ENCODE measurements at places on chromosomes 5 and 9.

DNA sequence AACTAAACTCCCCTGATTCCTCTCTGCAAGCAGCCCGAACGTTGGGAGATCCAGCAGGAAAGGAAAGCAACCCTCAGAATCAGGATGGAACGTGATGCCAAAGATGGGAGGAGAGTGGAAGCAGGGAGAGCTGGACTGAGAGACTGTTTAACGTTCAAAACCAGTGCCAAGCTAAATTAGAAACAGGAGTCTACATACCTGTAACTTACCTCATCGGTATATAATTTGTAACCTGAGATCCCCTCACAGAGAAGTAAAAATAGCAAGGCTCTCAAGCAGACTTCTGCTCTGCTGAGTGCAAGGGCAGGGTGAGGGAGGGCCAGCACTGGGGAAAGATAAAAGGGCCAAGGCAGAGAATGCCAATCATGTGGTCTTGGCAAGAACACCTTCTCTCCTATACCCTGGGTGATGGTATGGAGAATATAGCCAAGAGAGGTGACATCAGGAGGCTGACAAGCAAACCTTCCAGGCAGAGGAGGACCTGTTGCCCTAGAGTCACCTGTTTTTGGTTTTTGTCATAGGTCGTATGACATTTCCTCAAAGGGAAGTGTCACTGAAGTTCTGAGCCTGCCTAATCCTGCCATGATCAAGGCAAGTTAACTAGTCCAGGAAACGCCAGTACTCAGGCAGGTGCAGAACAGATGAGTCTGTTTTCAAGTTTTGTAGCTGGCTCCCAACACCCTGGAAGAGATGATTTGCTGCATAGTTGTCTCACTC is 472.0 kb downstream of the NFIB start:
- DNase-seq: no peak

DNA sequence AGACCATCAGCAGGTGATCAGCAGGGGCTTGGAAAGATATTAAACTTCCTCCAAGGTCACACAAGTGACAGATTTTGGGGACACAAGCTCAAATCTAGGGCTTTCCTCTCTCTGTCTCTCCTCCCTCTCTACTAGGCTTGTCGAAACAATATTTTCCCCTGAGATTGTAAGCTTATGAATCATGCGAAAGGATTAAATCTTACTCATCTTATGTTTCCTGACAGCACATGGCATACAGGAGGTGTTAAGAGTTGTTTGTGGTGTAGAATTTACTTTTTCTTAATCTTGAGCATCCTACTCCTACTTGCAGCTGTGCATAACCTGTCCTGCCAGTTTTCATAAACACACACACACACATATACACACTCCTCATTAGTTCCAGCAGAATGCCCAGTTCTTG is 186.3 kb downstream of the MARCHF11 start:
- no peak for DNase-seq

- no peak for DNase-seq
Observed at GRCh38 chr5:136810261-136810801, 445.0 kb upstream of the TRPC7 start.

DNA sequence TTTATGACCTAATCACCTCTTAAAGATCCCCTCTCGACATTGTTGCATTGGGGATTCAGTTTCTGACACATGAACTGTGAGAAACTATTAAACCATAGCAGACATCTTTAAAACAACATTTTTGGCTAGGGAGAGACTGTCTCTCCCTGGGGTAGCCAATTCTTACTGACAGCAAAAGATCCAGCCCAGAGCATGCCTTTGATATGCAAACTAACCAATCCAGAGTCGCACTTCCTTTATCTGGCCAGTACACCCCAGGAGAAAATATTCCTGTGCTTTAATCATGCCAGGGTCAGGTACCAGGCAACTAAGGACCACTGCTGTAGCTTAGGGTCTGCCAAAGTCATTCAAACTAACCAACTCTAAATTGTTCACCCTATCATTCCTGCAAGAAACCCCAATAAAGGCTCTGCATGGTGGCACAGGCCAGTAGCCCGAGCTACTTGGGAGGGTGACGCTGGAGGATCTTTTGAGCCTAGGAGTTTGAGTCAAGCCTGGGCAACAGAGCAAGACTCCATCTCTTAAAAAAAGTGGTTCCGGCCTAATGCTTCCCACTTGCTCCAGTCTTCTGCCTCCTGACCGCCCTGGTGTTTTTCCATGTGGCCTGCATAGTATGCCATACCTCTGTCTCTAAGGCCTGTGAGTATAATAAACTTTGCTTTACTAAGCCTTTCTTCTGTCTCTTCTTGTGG is 62.3 kb upstream of the DAPK1 start:
- DNase-seq: no peak

GRCh38 chr9:130425741-130426466 is 18.9 kb upstream of the ASS1 start:
- no peak for DNase-seq

DNA sequence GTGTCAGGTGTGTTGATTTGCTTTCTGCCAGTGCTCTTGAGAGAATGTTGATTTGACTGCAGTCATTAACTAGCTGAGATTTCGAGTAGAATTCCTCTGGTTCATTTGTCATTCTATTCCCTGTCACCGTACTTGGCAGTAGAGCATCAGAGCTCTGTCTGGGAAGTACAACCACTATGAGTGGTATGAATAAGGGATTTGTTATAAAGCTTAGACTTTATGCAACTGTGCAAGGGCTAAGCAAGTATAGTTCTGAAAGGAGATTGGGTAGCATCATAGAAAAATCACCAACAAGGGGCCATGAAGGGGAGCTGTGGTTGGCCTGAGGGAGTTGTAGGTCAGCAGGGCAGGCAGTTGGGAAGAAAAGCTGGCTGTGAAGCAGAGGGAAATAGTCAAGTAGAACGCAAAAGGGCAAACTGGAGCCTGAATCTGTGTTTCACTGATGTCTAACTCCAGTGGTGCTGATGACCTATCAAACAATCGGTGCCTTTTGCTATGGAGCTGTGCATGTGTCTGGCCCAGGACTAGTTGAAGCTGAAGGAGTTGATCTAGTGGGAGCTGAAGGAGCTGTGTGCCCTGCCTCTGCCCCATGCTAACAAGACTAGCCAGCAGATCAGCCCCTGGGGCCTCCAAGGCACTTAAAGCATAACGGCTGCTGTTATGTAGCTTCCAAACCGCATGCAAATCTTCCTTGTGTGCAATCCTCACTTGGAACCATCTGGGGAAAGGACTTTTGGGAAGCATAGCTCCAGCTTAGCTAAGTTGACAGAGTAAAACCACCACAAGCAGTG is 110.0 kb downstream of the SLC28A3 start:
- no peak for DNase-seq

- DNase-seq: no peak
Observed at GRCh38 chr5:86977808-86978207, 289.9 kb upstream of the RASA1 start.

DNA sequence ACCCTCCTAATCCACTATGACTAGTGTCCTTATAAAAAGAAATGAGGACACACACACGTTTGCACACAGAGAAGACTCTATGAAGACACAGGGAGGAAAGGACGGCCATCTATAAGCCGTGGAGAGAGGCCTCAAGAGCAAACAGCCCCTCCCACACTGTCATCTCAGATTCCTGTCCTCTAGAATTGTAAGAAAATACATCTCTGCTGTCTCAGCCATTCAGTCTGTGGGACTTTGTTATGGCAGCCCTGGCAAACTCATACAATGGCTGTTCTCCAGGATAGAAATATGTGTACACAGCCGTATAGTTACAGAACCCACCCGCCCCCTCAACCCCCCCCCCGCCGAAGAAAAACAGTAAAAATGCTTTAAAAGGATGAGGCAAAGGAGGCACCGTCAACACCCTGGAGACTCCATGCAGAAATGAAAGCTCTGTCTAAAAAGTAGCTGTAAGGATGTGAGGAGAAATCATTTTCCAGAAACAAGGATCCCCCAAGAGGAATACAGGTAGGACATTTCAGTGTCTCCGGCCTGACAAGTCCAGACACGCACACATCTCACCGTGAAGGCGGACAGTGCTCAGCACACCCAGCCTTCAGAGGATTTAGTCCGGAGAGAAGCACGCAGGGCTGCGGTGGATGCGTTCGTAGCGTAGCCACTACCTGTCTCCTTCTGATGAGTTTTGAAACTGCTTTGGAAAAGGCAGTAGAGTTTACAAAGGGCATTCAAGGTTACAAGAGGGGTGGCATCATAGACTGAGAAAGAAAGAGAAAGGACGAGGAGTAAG is 110.8 kb upstream of the ERCC6L2 start:
- DNase-seq: no peak

DNA sequence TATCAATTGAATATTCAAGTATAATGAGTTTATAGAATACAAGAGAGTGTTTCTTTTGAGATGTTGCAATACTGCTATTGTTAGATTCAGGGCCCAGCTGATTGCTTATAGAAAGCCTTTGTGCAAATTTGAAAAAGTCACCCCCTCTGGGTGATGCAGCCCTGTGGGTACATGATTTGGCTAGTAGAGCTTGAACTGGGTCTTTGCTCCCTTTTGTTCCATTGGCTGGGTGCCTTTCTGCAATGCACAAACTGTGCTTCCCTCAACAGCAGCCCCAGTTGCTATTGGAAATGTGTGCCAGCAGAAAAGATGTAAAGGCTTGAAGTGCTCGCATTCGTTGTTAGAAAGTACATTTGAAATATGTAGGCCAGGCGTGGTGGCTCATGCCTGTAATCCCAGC is 61.8 kb upstream of the CEMIP2 start:
- DNase-seq: no peak

DNA sequence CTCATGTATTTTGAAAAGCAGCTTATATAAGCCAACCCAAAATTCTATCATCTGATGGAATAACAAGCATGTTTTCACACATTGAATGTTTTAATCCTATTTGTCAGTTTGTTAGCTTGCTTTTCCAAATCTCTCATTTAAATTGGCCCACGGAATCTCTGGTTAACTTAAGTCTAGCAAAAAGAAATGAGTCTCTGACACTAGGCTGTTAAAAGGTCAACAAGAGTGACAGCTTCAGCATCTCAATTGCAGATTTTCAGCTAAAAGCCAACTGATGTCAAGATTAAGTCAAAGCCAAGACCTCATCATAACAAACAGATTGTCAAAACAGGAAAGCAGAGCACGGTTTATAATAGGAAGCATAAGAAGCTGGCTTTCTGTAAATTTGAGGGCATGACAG is 49.4 kb upstream of the CDH9 start:
- DNase-seq: no peak

GRCh38 chr9:4262735-4263141 is 37.1 kb downstream of the GLIS3 start:
- DNase-seq: no peak

- no peak for DNase-seq
Observed at GRCh38 chr9:20319641-20320337, 302.5 kb downstream of the MLLT3 start.

DNA sequence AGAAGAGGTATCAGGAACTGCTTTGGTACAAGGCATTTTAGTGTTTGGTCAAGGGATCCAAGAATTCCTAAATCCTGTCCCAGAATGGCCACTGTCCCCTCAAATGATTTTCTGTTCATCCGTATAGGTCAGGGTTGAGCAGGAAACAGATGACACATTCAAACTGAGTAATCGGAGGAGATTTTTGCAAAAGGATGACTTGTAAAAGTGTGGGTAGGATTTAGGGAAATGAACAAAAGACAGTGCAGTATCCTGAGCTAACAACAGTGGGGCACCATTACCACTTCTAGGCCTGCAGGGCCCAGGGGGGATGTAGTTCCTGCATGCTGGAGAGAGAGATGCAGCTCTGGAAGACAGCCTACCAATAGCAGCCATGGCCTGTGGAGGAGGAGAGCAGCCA is 290.1 kb downstream of the ZSWIM6 start:
- DNase-seq: no peak

GRCh38 chr9:3879726-3880505 is 354.1 kb upstream of the RFX3 start:
- no peak for DNase-seq

DNA sequence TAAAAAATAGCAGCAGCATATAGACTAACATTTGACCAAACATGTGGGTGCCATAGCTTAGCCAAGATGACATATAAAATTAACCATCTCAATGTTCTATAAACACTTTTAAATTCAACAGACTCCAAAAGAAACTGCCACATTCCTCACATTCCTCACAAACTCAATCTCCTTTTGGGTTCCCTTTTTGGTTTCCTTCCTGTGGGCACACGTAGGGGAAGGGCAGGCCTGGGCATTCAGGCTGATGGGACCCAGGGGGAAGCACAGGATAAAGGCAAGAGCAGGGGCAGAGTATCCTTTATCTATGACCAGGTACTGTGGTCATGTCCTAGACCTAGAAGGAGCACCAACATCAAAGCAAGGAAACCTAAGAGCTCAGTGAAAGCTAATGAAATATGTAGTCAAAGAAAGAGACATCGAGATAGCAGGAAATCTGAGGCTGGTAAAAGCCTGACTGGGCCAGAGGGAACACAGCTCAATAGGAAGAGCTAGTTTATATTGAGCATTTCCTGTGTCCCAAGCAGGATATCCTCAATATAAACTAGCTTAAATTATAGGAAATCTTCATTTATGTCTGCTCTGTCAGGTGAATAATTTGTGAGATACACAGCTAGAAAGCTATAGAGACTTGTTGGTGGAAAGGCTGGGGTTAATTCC is 13.6 kb upstream of the ERAP1 start:
- DNase-seq: no peak

DNA sequence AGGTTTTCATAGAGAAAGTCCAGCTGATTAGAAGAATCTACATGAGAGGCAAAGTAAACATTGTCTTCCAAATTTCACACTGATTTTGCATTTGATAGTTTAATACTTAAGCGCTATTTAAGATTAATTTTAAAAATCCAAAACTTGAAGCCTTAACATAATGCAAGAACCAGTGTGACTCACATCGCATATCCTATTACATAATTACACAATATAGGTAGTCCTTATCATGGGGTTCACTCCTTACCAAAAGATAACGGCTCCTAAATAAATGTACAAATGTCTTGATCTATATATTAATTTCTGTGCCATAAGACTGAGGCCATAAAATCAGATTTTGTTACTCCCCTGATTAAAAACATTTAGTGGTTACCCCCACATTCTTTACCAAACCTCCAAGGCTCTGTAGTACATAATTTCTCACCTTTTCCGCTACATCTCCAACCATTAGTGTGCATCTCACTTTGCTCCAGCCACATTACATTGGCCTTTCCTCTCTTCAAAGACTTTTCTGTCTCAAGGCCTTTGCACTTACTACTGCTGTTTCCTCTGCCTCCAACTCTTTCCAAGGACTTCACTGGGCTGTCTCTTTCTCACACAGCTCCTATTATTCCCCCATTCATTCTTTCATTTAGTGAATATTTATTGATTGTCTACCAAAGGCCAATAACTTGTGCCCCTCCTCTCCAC is 1.0 kb downstream of the RIOK2 start:
- no peak for DNase-seq

DNA sequence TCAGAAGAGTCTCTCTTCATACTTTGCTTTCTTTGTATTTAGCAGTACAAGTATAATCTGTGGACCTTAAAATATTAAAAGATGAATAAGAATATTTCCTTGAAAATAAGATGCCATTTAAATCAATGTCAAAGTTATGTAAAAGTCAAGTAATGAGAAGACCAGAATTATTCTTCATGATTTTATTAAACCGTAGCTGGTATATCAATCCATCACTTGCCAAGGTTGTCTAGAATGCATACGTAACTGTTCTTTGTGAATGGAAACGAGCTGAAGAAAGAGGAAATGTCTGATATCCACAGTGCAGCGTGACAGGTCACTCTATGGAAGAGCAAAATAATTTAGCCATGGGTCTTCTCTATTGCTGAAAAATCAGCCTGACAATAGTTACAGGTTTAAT is 488.7 kb upstream of the CCNG1 start:
- DNase-seq: no peak
